ENCODE measurements at places on chromosomes 1 and 21. TPM values are rescaled to one million over a fixed set of nuclear protein-coding genes. Genes with fewer than 3 reads are reported as not detected.

DNA sequence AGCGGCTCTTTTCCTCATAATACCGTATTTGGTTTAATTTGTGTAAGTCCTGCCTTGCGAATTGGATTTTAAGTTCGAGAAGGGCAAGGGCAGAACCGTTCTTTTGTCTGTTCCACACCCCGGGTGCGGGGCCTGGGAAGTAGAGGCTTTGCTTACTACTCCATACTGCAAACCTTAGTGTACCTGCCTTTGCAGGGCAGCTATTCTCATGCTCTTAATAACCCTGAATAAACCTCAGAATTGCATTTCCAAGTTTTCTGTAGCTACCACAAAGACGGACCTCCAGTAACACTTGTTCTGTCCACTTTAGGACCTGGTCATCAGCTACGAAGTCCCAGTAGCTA, 657 bp upstream of the HNRNPU start:
- peak; percentile 67 for DNase-seq

DNA sequence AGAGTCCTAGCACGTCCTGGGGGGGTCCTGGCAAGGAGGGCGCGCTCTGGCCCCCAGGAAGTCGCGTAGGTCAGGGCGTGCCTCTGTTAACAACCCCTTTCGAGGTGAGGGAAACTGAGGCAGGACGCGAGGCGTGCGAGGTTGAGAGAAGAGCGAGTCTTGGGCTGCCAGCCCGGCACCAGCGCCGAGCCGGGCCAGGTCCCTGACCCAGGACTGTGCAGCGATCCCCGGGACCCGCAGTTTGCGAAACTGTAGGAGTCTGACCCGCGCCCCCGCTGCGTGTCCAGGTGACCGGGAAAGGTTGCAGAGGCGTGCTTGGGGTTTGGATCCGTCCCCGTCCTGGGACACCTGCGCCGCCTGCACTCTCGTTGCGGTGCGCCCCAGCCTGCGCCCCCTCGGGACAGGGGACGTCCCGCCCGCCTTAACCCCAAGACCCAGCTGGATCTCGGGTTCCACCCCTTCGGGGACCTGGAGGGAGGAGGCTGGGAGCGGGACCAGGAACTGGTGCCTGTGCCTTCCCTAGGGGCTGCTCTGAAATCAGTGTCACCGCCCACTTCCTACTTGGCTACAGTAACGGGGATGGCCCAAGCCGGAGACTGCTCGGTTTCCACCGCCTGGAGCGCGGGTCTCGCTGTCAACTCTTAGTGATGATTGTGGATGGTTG, 493 bp downstream of the DISC1 start:
- DNase-seq: peak; percentile 68

DNA sequence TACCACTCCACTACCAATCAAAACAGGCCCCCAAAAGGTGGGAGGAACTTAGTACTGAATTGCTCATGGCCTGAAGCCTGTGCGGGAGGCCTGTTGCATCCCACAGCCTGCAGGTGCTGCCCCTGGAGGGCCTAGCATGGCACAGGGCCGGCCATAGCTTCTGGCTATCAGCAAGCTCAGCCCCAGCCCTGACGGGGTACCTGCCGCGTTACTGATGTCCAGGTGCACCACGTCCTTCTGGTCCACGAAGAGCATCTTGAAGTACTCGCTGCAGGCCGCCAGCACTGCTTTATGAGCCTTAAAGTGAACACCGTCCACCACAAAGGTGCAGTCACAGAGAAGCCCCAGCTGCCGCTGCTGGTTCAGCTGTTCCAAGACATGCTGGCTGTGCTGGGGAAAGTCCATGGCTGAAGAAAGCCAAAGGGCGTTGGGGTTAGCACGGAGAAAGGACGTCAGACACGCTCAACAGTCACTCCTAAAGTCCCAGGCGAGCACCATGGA, 27.8 kb downstream of the ZBTB17 start:
- no peak for DNase-seq

GRCh38 chr21:33817663-33818451, 97.7 kb downstream of the ATP5PO start:
- DNase-seq: no peak

- DNase-seq: peak; percentile 63
Observed at GRCh38 chr1:9249534-9250410, 15.2 kb downstream of the H6PD start.

DNA sequence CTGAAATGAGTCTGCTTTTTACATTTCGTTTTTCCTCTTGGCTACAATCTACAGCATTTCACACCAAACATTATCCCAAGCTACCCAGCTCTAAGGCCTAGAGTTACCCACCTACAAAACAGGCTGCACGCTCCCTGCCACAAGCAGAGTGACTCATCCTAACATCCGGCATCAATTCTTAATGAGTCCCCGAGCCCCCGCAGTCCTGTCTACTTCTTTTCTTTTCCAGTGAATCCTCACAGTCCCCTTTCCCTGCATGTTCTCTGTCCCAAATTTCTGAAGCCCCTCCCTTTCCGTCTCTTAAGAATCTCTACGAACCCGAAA, 650 bp downstream of the PCNX2 start:
- peak; percentile 16 for DNase-seq

DNA sequence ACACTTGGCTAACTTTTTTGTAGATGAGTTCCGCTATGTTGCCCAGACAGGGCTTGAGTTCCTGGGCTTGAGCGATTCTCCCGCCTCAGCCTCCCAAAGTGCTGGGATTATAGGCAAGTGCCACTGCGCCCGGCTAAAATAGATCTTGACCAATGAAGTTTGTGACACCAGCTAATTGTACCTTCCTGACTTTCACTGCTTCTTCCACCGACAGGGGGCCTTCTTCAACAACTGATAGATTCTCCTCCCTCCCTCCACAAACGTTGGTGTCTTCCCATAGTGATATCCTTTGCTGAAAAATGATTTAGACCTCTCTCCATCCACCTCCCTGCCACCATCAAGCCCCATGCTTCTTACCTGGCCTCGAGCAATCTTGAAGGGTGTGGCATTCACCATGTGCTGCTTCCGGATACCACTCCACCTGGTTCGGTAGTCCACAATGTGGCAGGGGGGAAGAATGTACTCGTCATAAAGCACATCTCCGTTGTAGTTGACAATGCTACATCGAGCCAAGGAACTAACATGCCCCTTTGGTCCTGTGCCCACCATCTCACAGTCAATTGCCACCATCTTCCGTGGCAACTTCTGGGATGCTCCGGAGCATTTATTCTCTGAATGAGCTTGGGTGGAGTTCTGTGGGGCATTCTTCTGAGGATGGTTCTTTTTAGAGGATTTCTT, 1.6 kb upstream of the METTL25B start:
- no peak for DNase-seq

- DNase-seq: no peak
Observed at GRCh38 chr1:226044514-226045101, 17.9 kb upstream of the H3-3A start.

GRCh38 chr1:15062479-15063099, 91.0 kb upstream of the TMEM51 start:
- DNase-seq: no peak

DNA sequence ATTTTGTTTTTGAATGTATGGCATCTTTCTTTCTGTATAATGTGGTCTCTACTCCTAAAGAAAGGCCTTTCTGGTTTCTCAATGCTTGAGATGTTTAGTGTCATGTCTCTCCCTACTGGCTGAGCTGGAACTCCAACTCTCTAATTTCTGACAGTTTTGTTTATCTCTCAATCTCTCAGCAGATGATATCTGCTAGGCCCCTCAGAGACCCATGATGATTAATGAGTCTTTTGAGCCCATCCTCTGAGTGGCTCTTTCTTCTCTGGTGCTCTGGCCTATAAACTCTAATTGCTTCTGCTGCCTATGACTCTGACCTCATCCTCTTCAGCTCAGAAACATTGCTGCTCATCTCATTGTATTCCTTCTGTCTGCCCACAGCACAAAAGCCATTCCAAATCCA, 46.6 kb downstream of the CRB1 start:
- DNase-seq: no peak

- DNase-seq: no peak
Observed at GRCh38 chr1:115534106-115534505, 107.7 kb upstream of the VANGL1 start.

- DNase-seq: no peak
Observed at GRCh38 chr1:59671066-59671952, 143.4 kb upstream of the HOOK1 start.

- no peak for DNase-seq
Observed at GRCh38 chr1:168920456-168921094, 185.9 kb upstream of the ATP1B1 start.

- DNase-seq: peak; percentile 58
Observed at GRCh38 chr1:202159534-202160371, 649 bp downstream of the PTPN7 start.

GRCh38 chr1:81920245-81920740, 119.6 kb downstream of the ADGRL2 start:
- DNase-seq: no peak

GRCh38 chr1:10555635-10556429, 81.1 kb downstream of the PEX14 start:
- no peak for DNase-seq

GRCh38 chr1:226951286-226952117, 11.4 kb downstream of the COQ8A start:
- no peak for DNase-seq

DNA sequence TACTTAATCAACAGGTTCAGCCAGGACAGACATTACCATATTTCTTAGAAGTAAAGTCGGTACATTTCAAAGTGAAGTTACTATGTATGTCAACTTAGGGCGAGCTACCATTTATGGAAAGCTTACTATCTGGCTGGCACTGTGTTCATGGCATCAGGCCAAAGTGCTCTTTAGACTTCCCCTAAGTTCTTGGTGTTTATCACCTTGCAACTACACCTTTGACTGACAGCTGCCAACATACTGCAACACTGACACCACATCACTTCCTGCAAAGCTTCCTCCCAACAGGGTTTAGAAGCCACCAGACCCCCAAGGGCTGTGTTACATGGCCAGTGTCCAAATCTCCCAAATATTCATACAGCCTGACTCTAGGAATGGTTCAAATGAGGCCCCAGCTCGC, 61.0 kb downstream of the TIAM1 start:
- no peak for DNase-seq

DNA sequence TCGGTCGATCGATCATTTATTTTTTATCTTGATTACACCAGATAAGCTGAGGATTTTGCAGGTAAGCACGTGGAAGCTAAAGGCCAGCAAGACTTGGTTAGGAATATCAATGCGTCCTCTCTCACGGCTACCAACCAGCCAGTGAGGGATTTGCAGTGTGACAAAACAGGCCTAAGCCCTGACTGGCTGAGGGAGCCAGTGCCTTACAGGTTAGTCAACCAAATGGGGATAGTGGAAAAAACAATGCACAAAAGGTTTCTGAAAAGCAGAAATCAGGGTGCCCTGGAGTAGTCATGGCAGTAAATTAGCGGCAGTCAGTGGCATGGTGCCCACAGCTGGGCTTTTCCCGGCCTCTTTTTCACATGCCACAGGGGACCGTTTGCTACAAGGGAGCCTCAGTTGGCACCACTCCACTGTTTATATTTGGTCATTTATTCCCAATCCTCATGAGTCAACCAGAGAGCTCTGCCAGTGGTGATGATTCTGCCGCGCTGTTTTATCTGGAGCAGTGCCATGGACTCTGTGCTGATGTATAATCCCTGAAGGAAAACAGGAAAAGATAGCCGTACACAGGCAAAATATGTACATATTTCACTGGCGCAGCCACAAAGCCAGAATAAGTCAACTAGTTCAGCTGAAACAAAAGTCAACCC, 167.6 kb downstream of the RHOU start:
- DNase-seq: peak; percentile 75

GRCh38 chr1:228013935-228014930, 7.4 kb downstream of the WNT3A start:
- DNase-seq: no peak

GRCh38 chr1:47323599-47324031, 9.7 kb upstream of the STIL start:
- DNase-seq: no peak

- DNase-seq: no peak
Observed at GRCh38 chr1:42175314-42176054, 10.9 kb upstream of the GUCA2A start.

- DNase-seq: no peak
Observed at GRCh38 chr1:205827623-205828022, 14.6 kb upstream of the SLC41A1 start.

- DNase-seq: no peak
Observed at GRCh38 chr1:3774276-3774945, 1.9 kb downstream of the SMIM1 start.

- DNase-seq: no peak
Observed at GRCh38 chr21:43859747-43860214, 5.2 kb upstream of the AGPAT3 start.

DNA sequence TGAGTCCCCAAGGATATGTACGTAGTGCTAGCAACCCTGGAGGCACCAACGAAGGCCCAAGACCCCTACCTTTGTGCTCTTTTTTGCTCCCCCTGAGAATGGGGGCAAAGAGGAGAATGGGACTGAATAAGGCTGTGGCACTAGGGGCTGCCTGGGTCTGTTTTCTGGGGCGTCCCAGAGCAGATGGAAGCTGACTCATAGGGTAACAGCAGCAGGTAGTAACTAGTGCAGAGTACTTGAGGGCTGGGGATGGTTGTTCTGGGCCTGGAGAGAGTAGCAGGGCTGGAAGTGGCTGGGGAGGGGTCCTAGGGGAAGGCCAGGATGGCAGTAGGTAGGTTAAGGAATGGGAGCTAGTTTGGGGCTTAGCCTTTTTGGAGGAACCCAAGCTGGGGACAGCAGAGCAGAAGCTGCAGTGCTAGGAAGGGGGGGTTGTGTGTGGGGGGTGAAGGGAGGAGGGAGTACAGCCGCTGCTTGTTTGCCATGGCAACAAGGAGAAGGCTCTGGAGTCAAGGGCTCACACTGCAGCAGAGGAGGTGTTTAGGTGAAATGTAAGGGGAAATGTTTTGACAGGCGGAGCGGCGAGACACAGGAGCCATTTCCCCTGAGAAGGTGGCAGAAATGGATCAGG, 1.8 kb downstream of the NCDN start:
- DNase-seq: no peak

- no peak for DNase-seq
Observed at GRCh38 chr1:13733711-13734110, 33.7 kb downstream of the PRDM2 start.

GRCh38 chr1:1116701-1117468, 996 bp upstream of the C1orf159 start:
- no peak for DNase-seq

The LRRC71 gene
- not detected for total RNA-seq

The PKP1 gene
- total RNA-seq: not detected

The SELL gene
- total RNA-seq: 0.78 TPM

The HIPK1 gene
- total RNA-seq: 68.8 TPM

The FHAD1 gene
- 0.89 TPM for total RNA-seq

The TCEA3 gene
- total RNA-seq: 95.7 TPM

The HSF2BP gene
- total RNA-seq: 0.32 TPM

The LCE2C gene
- not detected for total RNA-seq

The LCE6A gene
- not detected for total RNA-seq

The METTL25B gene
- 58.6 TPM for total RNA-seq

The C1orf94 gene
- total RNA-seq: not detected

The WNT9A gene
- 1.7 TPM for total RNA-seq

The SUMO3 gene
- 76.9 TPM for total RNA-seq

The TDRD5 gene
- 0.92 TPM for total RNA-seq

The PGLYRP4 gene
- total RNA-seq: not detected

The CHTOP gene
- total RNA-seq: 64.2 TPM

The RXFP4 gene
- total RNA-seq: 1.2 TPM

The NEGR1 gene
- 8.0 TPM for total RNA-seq

The FCN3 gene
- 0.79 TPM for total RNA-seq

The FNDC7 gene
- not detected for total RNA-seq

The GCSAML gene
- total RNA-seq: 0.89 TPM

All from mucosa of descending colon (tissue), 3 donors.